ENCODE measurements at places on chromosomes 3 and 15.

GRCh38 chr3:123758081-123758564 lies 126.0 kb downstream of the MYLK start:
- no peak for DNase-seq

DNA sequence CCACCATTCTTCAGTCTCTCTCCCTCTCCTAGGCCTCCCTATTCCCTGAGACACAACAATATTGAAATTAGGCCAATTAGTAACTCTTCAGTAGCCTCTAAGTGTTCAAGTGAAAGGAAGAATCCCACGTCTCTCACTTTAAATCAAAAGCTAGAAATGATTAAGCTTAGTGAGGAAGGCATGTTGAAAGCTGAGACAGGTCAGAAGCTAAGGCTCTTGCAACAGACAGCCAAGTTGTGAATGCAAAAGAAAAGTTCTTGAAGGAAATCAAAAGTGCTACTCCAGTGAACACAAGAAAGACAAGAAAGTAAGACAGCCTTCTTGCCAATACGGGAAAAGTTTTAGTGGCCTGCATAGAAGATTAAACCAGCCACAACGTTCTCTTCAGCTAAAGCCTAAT lies 41.3 kb downstream of the PPM1L start:
- no peak for DNase-seq

- DNase-seq: no peak
Measured at GRCh38 chr15:63473007-63473748, 31.2 kb upstream of the USP3 start.

DNA sequence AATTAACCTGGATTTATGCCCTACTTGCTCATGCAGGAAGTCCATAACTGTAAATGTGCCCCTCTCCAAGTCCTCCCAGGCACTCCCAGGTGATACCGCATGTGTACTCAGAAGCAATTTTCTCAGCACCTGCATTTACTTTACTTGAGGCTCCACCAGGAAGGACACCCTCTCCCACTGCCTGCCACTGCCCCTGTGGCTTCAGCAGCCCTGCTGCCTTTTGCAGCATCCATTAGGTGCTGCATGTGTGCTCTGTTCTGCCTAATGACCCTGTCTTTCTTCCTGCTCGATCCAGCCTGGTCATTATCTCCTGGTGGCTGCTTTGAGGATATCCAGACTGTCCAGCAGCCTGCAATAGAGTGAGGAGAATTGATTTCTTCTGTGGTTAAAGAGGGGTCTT lies 107.6 kb upstream of the SEMA6D start:
- no peak for DNase-seq

- DNase-seq: no peak
Measured at GRCh38 chr3:194045289-194045688, 90.7 kb upstream of the HES1 start.

DNA sequence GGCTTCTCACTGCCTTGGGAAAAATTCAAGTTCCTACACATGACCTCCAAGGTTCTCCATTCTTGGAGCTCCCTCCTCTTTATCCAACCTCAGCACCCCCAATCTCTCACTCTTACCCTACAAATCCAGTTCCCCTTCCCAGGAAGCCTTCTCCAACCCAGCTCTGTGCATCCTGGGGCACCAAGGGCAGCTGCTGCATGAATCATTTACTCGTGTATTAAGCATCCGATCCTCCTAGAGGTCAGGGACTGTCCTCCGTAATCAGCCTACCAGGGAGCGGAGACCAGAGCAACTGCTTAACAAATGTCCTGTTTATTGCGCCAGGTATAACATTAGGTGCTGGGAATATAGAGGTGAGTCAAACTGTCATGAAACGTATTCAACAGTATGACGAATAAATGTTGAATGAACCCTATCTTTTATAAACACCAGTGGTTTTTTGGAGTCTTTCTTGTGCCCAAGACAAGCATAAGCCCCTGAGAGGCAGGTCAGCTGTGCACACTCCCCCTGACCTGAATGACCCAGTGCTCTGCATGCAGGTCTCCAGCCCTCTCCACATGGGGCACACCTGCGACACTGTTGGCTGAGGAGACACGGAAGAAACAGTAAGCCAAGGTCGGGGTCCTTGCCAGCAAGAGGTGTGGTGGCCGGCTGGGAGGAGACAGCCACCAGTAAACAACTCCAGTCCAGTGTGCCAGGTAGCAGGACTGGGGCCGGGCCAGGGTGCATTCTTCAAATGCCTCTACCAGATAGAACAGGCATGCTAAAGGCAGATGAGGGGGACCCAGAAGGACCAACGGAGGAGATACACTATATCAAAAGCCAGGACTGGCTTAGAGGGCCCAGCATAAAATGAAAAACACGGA lies 27.6 kb downstream of the ANP32A start:
- no peak for DNase-seq

- no peak for DNase-seq
Measured at GRCh38 chr15:60893886-60894285, 335.2 kb downstream of the RORA start.

DNA sequence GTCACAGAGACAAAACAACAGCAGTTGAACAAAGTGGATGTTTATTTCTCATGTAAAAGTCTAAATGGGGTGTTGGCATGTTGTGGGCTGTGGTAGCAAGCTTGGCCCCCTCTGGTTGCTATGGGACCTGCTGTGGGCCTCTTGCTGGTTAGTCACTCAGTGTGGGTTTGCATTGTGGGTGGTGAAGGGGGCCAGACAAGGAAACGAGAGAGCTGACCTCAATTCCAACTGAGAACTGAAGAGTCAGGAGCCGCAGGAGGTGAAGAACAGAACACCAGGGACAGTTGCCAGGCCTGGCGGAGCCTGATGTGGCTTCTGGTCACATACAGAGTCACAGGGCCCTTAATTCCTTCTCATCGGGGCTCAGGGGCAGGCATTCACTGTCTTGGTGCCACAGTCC lies 1.9 kb upstream of the ADPGK start:
- DNase-seq: peak; percentile 64

- no peak for DNase-seq
Measured at GRCh38 chr3:136898954-136899353, 36.9 kb downstream of the NCK1 start.

DNA sequence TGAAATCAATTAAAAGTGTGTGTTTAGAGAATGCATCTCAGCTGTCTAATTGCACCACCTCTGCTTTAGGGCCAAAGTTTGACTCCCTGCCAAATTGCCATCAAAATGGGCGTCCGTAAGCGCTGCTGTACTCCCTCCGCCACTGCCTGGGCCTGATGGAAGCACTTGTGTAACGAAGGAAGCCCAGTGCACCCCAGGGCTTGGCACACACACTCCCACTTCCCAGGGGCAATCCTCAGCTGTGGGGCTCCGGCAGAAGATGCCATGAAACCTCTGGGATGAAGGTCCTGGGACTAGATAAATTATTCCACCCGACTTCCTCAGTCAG lies 137.8 kb downstream of the RORA start:
- DNase-seq: no peak

GRCh38 chr3:127286571-127287140 lies 1.2 kb downstream of the PRR20G start:
- DNase-seq: no peak

DNA sequence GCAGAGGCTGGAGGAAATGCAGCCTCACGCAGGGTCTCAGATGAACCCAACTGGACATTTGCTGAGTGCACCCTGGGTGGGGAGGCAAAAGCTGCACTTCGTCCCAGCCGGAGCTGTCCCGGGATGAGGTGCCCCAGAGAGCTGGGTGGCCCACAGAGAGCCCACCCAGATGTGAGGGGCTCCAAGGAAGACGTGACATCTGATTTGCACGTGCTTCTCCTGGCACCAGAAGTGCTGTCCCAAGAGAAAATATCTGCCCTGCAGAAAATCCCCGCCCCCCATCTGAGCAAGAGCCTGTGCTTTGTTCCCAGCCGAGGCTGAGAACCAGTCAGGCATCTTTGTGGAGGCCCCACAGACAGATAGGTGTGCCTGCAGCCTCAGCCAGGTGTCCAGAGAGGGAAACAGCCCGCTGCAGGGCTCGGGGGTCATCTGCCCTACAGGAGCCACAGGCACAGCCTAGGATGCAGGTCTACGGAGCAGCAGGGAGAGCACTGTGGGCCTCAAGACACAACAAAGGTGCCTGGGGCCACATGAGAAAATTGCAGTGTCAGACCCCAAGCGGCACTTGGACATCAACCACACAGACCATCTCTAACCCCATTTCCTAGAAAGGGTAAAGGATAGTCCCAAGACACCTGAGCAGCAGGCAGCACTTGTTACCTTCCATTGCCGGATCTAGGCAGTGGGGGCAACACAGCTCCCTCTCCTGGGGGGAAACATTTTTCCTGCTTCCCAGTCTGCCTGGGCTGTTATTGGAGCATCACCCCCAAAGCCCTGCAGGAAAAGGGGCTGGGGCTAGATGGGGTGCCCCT lies 5.8 kb downstream of the TMIE start:
- DNase-seq: no peak

GRCh38 chr15:52256366-52256765 lies 39.2 kb downstream of the MYO5C start:
- peak; percentile 57 for DNase-seq

- DNase-seq: no peak
Measured at GRCh38 chr15:38266247-38266986, 13.8 kb downstream of the SPRED1 start.

DNA sequence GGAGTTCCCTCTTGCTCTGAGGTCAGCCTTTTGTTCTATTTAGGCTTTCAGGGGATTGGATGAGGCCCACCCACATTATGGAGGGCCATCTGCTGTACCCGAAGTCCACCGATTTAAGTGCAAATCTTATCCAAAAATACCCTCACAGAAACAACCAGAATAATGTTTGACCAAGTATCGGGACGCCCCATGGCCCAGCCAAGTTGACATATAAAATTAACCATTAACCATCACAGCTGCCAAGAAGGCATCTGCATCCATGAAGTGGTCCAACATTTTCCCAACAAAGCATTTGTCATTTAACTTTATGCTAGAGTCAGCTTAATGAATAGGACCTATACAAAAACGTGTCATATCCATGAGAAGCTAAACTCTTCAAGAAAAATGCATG lies 46.2 kb upstream of the TBC1D23 start:
- no peak for DNase-seq

DNA sequence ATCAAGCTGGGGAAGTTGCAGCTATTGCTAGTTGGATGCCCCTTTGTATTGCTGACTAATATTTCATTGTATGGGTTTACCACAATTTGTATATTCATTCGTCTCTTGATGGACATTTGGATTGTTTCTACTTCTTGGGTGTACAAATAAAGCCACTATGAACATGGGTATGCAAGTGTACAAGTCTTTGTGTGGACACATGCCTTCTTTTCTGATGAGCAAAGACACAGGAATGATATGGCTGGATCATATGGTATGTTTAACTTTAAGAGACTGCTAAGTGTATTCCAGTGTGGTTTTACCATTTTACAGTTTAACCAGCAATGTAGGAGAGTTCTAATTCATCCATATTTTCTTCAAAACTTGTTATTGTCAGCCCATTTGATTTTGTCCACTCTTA lies 32.2 kb downstream of the NECTIN3 start:
- DNase-seq: no peak

GRCh38 chr3:71710906-71711494 lies 14.2 kb downstream of the EIF4E3 start:
- DNase-seq: peak; percentile 36

DNA sequence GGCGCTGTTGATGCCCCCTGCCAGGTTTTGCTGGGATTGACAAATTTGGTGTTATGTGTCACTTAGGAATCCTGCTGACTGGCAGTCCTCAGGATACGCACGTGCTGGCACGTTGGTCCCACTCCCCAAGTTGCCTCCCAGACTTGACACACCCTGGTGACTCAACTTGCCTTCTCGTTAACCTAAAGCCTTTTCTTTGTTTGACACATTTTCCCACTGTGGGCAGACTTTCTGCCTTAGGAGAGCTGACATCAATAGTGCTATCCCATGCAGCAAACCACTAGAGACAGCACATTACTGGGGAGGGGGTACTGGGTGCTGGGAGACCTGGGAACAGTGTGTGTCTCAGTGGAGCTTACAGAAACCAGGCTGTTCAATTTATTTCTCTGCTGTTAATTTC lies 104.3 kb downstream of the OXNAD1 start:
- no peak for DNase-seq

- DNase-seq: no peak
Measured at GRCh38 chr3:163490119-163490518, 1588.2 kb downstream of the SI start.

DNA sequence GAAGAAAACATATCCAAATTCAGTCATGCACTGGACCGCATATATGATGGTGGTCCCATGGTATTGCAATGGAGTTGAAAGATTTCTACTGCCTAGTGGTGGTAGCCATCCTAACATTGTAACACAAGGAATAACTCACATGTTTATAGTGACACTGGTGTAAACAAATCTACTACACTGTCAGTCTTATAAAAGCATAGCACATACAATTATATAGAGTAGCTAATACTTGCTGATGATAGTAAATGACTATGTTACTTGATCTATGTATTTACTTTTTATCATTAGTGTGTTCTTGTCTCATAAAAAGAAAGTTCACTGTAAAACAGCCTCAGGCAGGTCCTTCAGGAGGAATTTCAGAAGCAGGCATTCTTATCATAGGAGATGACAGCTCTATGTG lies 96.0 kb upstream of the CDIN1 start:
- no peak for DNase-seq

DNA sequence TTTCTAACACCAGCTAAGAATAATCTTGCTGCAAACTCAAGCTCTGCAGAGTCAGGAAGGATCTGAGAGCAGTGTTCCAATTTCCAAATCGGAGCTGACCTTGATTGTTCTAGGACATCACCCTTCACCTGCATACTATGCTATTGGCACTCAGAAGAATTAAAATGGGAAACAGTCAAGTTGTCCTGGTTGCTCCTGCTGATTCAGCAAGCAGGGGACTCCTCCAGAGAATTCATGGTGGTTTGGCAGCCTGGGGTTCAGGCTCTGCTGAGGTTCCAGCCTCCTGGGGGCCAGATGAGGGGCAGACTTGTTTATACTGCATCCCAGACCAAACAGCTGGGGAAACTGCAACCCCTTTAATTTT lies 213.7 kb upstream of the ADAMTS9 start:
- DNase-seq: no peak

- DNase-seq: no peak
Measured at GRCh38 chr3:114887806-114888205, 259.3 kb downstream of the ZBTB20 start.

- no peak for DNase-seq
Measured at GRCh38 chr3:8279476-8279875, 222.1 kb upstream of the LMCD1 start.

- DNase-seq: peak; percentile 36
Measured at GRCh38 chr15:40873694-40874561, at the start of gene RHOV. RHOV (minus strand) TSS chr15:40874234; CDS start chr15:40874139, 95 bp downstream.

DNA sequence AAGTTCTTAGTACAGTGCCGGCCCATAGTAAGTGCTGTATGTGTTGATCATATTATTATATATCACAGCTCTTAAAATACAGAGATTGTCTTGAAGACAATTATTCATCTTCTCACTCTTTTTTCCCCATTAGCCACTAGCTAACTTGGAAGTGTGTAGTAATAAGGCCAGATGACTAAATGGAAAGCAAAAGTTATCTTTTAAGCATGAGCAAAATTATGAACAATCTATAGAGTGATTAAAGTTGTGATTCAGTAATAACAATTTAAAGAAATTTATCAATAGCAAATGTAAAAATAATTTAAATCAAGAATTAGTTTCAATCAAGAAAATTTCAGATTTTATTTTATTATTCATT lies 630.9 kb upstream of the TBL1XR1 start:
- DNase-seq: no peak

- no peak for DNase-seq
Measured at GRCh38 chr3:187040516-187041361, 98.6 kb downstream of the RPL39L start.

Measured in naive thymus-derived CD4-positive, alpha-beta T cell (primary cell).